CD4-positive, alpha-beta T cell treated with Interleukin-1 beta for 1 hour (primary cell): ENCODE measurements at places on chromosomes 7 and 10.

- no peak for DNase-seq
These were observed 453.4 kb upstream of the CELF2 start for GRCh38 chr10:10564081-10564794.

DNA sequence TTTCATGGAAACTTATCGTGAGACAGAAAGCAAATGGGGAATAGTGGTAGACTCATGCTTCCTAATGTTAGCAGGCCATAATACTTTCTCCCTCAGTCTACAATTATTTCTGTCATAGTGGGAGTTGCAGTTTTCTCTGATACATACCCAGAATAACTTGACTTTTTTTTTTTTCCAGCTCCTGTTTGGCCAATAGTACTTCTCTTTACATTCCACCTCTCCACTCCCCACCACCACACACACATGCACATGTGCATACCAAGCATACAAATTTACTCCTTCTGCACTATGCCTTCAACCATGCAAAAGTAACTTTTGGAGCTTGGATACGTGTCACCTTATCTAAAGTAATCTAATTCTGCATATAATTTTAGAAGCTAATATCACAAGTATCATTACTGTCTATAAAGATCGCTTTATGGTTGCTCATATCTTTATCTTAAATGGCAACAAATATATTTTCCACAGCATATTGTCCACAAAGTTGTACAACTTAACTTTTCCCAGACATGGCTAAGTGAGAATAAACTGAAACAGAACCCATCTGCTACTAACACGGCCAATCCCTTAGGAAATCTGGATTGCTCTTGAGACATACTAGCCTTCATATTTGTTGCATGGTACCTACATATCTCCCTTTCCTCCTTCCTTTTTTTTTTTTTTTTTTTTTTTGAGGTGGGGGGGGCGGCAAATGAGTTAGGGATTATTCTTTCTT lies 49.0 kb downstream of the TES start:
- DNase-seq, result no peak

- peak; percentile 64 for DNase-seq
These were observed 1.2 kb downstream of the COL26A1 start for GRCh38 chr7:101363734-101364374.

DNA sequence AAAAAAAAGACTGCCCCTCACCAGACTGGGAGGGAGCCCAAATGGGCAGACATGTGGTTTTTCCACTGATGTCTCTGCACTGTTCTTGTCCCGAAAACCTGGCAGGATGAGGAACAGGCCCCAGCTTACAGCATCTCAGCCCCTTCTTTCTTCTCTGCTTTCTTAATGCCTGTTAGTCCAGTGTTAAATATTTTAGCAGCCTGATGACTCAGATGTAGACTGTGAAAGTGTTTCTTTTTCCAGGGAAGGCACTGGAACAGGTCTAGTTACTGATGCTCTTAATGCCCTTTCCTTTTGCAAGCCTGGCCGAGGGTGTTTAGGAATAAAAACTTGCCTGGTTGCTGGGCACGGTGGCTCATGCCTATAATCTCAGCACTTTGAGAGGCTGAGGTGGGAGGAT lies 107.7 kb downstream of the TACC2 start:
- DNase-seq, result no peak

DNA sequence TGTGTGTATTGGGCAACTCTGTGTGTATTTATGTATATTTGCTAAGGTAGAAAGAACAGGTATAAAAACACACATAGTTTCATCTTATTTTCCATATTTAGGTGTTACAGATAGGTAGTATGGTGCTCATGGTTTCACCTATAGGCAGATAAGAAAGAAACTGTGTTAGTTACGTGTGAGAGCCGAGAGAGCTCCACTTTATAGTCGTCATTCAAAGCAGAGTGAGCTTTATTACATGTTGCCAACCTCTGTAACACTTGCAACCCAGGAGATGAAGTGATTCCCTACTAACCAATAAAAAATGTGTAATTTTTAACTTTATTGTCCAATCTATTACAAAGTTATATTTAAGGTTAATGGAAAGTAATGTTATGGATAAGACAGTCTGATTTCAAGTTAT lies 121.3 kb downstream of the AGMO start:
- no peak for DNase-seq

- no peak for DNase-seq
These were observed 48.1 kb upstream of the EXOC6 start for GRCh38 chr10:92800134-92800733.

GRCh38 chr7:112416127-112416526 lies 34.1 kb upstream of the IFRD1 start:
- no peak for DNase-seq
